OCI-M1 (cell line): ENCODE measurements at places on chromosomes 4 and X.
A peak's percentile ranks its signal among the peaks of the same experiment; 100 is the strongest.

DNA sequence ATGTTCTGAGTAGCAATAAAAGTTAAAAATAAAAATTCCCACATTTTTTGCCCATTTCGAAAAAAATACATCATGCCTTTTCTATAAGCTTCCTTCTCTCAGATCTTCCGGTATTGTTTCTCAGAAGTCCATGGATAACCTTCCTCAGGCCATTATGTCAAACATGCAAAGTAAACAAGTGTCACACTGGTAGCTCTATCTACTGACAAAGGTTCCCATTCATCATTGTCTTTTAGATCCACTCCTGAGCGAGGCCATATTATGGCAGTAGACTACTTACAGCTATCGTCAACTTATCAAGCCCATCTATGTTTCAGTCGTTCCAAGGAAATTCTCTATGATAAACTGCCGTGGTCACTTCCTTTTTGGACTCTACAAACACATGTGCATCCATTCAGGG is 1068.2 kb downstream of the GLUD2 start:
- DNase-seq: no peak

GRCh38 chr4:170423137-170423536 is 333.4 kb upstream of the AADAT start:
- DNase-seq: no peak

GRCh38 chrX:16771483-16772398 is 14.5 kb upstream of the TXLNG start:
- peak; percentile 92 for DNase-seq

GRCh38 chr4:121094297-121094966 is 22.1 kb upstream of the NDNF start:
- DNase-seq: no peak

GRCh38 chr4:74628852-74629620 is 165.3 kb downstream of the BTC start:
- DNase-seq: peak; percentile 84

DNA sequence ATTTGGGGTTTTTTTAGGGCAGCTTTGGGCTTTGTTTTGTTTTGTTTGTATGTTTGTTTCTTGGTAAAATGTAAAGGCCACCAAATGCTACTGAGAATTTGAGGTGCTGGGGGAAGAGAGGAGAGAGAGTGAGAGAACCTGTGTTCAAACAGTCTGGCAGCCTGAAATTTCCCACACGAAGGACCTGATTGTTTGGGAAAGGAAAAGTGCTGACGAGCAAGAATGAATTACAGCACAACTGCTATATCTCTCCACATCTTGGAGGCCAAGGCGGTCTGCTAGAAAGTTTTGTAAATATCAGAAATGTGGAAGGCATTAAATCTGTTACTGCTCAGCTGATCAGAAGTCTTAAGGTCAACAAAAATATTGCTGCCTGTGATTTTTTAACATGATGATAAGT is 170.5 kb downstream of the PALLD start:
- no peak for DNase-seq

DNA sequence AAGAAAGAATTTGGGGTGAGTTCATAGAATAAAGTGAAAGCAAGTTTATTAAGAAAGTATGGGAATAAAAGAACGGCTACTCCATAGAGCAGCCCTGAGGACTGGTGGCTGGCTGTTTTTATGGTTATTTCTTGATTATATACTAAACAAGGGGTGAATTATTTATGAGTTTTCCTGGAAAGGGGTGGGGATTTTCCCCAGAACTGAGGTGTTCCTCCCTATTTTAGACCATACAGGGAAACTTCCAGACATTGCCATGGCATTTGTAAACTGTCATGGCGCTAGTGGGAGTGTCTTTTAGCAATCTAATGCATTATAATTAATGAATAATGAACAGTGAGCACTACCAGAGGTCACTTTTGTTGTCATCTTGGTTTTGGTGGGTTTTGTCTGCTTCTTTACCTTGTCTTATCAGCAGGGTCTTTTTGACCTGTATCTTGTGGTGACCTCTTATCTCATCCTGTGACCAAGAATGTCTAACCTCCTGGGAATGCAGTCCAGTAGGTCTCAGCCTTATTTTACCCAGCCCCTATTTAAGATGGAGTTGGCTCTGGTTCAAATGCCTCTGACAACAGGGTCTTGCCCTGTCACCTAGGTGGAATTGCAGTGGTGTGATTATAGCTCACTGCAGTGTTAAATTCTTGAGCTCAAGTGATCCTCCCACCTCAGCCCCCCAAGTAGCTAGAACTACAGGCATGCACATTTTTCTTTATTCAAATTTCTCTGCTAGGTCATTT is 27.1 kb downstream of the RAPGEF2 start:
- DNase-seq: no peak

DNA sequence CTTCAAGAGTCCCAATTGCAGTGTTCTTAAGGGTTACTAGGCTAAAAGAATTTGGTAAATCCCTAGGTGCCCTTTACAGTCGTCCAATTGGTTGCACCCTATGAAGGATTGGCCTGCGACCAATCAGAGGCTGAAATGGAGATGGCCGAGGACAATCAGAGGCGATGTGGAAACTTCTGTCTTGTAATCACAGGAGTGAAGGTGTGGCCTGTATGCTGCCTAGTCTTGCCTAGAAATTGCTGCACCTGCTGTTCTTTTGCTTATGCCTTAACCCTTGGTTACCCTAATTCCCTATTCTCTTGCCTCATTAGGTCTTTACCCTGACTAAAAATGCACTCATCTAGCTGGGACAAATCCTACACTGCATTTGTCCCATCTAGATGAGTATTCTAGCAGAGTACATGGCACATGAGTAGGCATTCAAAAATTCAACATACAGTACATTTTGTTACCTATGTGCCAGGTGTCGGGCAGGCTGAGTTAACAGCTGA is 1.0 kb upstream of the DCK start:
- peak; percentile 60 for DNase-seq

- DNase-seq: no peak
These were observed 86.9 kb downstream of the CHRNA9 start for GRCh38 chr4:40421839-40422708.

GRCh38 chr4:176538217-176538925 is 218.6 kb downstream of the SPCS3 start:
- DNase-seq: no peak

- no peak for DNase-seq
These were observed 103.9 kb upstream of the PAQR3 start for GRCh38 chr4:79043138-79043537.

- peak; percentile 67 for DNase-seq
These were observed 84.3 kb upstream of the CLDN34 start for GRCh38 chrX:9882669-9883446.

DNA sequence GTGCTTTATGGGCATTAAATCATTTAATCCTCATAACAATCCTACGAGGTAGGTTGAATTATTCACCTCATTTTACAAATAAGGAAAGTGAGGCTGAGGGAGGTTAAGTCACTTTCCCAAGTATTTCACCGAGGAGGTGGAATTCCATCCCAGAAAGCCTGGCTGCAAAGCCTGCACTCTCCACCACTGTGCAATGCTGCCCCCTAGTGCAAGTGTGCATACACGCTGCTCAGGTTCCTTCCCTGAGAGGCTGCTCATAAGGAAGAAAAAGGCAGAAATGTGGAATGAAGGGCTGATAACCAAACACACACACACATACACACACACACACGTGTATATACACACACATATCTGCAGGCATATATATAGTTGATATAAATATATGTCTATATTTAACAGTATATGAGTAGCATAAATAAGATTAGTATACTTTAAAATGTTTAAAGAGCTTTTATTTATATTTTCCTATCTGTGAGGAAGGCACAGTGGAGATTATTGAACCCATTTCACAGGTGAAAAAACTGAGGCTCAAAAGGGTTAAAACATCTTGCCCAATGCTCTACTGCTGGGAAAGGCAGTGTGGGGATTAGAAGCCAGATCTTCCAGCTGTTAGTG is 714.5 kb upstream of the TENM3 start:
- DNase-seq: peak; percentile 79

GRCh38 chrX:53075011-53075410 is 7.2 kb upstream of the TSPYL2 start:
- peak; percentile 13 for DNase-seq

DNA sequence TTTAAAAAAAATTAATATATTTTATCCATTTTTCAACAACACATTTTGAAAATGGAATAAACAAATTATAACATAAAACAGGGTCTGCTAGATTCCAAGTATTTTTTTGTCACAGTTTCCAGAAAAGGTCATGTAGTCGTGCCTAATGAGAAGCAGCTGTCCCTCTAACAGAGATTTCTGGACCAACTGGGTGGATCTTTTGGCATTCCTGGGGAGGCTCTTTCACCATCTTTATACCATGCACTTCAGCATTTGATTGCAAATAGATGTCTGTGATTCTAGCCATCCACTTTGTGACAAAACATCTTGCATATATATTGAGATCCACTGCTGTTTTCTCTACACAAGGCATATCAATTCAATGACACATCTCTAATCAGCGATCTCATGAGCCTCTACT is 210.7 kb upstream of the LDB2 start:
- no peak for DNase-seq

GRCh38 chr4:2900741-2901140 is 57.1 kb downstream of the ADD1 start:
- no peak for DNase-seq

DNA sequence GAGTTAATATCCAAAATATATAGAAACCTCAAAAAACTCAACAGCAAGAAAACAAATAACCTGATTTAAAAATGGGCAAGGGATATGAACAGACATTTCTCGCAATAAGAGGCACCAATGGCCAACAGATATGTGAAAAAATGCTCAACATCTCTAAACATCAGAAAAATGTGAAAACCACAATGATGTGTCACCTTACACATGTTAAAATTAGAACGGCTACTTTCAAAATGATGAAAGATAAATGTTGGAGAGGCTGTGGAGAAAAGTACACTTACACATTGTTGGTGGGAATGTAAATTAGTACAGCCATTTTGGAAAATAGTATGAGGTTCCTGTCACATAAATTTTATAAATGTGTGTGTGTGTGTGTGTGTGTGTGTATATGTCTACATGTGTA is 731.3 kb downstream of the DMD start:
- no peak for DNase-seq

- no peak for DNase-seq
These were observed 80.8 kb downstream of the RAB28 start for GRCh38 chr4:13403326-13403725.

DNA sequence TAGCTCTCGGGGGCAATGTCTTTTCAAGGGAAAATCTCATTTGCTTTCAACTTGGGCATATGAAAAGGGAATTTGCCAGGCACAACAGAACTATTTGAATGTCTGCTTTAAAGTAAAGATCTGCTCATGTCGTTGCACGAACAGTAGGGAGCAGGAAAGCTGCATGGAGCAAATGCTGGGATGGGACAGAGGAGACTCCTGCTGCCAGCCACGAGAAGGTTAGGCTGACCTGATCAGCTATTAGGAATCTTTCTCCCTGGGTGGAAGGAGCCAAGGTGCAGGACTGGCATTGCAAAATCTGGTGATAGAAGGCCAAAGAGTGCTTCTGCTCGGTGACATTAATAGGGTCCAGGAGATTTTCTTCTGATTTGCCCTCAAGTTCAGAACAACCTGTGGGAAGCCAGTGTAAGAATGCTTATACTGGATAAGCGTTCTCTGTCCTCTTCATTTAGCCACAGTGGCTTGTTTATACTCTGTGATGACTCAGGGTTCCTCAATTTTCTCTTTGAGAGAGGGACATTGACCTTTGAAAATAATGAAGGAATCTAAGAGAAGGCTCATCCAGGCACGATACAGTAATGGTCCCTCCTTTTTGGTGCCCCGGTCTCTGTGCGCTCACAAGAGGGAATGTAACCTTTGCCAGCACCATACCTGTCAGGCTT is 22.9 kb downstream of the FHL1 start:
- no peak for DNase-seq

GRCh38 chr4:147737623-147738022 is 5.7 kb downstream of the ARHGAP10 start:
- DNase-seq: no peak

- no peak for DNase-seq
These were observed 25.2 kb downstream of the FOXR2 start for GRCh38 chrX:55648434-55648833.

DNA sequence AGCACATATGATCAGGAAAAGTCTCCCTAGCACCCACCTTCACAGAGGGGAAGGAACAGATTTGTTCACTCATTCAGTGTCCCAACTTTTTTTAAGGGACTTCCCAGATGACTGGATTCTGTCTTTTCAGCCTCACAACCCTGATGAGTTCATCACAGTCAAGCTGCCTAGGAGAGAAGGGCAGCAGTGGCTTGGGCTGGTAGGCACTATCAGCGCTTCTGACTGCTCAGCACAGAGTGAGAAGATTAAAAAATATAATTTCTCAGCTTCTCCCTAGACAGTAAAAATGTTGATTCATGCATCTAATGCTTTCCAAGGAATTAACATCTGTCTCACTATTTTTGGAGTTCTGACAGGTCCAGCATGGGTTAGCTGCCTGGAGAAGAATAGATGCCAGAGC is 328.2 kb downstream of the DTHD1 start:
- no peak for DNase-seq

DNA sequence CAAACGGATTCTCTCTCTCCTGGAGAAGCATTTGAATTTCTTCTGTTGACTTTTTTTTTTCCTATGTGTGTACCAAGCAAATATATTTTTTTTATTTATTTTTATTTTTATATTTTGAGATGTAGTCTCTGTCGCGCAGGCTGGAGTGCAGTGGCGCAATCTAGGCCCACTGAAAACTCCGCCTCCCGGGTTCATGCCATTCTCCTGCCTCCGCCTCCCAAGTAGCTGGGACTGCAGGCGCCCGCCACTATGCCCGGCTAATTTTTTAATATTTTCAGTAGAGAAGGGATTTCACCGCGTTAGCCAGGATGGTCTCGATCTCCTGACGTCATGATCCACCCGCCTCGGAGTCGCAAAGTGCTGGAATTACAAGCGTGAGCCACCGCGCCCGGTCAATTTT is 549.5 kb upstream of the GNPDA2 start:
- DNase-seq: no peak

DNA sequence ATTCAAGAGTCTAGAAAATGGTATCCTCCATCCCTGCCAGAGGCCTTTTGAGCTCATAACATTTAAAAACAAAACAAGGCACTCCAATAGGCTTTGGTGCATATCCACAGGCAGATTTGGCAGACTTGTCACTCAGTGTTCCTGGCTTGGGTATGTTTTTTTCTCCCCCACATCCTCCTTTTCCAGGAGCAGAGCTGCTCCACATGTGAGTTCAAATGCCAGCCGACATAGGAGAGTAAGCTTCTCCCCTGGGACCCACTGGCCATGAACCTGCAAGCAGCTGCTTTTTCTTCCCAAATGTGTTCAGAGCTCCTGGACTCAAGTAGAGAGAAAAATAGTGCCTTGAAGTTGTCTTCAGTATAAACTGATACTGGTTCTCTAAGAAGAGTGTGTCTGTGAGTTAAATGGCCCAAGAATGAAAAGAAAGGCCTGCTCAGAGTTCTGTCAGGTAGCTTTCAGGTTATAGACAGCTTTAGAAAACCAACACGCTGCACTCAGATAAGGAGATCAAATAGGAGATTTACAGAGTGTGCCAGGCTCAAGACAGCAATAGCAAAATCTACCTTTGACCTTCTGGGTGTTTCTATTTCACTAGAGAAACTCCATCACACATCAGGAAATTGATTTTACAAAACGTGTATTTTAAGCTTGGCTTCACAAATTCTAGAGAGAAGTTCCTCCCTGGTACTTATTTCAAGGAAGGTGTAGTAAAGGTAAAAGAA is 162.5 kb upstream of the GALNT7 start:
- no peak for DNase-seq

- no peak for DNase-seq
These were observed 23.3 kb upstream of the CBLL2 start for GRCh38 chrX:22249371-22249770.
